Effector CD8-positive, alpha-beta T cell (primary cell): ENCODE measurements at places on chromosomes 12 and 14.

GRCh38 chr12:93838193-93838592, 161.0 kb downstream of the CRADD start:
- DNase-seq: no peak

DNA sequence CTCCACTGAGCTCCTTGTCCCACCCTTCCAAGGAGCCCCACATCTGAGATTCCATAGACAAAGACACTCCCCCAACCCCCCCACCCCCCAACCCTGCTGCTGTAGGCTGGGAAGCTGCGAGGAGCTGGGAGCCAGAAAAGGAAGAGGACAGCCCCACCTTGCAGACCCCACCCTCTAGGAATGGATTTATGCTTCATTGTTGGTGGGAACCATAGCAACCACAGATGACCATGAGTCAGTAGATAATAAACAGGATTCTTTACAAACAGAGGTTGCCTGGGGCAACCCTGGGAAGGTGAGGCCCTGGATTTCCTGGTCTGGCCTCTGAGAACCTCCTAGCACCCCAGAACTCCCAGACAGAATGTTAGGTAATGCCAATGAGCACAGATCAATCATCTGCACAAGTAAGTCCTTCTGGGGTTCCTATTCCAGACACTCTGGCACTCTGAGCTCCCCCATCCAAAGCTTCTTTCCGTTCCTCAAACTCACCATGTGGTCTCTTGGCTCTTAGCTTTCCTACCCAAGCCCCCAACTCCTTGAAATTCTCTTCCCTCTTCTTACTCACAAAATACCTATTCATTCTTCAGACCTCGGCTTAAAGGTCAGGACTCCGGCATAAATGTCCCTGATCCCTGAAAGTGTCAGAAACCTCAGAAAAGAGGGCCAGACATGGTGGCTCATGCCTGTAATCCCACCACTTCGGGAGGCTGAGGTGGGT, 15.2 kb upstream of the PLEKHG6 start:
- no peak for DNase-seq

DNA sequence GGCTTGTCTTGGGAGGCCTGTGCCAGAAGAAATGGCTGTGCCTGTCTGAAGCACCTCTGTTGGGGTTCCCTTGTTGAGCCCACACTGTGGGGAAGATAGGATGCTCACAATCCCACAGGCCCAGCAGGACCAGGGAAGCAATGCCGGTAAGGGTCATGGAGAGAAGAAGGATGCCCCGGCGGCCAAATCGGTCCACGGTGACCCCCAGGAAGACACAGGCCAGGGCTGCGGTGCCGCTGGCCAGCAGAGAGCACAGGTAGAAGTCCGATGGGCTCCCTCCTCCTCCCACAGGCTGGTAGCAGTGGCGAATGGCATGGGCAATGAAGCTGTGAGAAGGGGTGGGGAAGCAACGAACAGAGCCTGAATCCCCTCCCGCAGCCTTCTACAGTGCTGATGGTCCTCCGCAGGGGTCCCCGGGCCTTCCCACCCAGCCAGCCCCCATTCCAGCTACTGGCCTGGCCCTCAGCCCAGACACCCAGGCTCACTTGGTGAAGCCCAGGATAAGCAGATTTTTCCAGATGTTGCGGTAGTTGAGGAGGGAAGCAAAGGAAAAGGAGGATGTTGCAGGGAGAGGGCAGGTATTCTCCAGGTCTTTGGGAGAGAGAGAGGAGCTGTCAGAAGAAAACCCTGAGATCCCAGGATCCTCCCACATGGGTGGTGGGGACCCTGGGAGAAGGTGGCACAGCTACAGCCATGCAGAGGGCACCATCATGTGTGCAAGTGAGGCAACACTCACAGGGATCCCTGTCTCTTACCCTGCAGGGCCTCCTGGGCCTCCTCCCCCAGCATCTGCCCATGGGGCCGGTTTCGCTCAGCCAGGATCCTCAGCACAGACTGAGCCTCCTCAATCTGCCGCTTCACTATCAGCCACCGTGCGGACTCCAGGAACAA, 5.0 kb downstream of the SLC22A17 start:
- no peak for DNase-seq

DNA sequence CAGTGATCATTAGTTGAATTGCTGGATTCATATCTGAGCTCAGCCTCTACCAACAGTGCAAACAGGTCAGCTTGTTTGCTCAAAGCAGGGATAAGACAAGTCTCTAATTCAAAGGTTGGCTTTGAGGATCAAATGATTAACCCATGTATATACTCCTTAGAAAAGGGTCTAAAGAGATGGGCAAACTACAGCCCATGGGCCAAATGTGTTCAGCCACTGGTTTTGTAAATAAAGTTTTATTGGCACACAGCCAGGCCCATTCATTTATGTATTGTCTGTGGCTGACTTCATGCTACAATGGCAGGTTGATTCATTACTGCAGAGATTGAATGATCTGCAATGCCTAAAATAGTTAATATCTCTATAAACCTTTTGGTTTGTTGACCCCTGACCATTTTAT, 3.1 kb downstream of the SERPINA4 start:
- no peak for DNase-seq

DNA sequence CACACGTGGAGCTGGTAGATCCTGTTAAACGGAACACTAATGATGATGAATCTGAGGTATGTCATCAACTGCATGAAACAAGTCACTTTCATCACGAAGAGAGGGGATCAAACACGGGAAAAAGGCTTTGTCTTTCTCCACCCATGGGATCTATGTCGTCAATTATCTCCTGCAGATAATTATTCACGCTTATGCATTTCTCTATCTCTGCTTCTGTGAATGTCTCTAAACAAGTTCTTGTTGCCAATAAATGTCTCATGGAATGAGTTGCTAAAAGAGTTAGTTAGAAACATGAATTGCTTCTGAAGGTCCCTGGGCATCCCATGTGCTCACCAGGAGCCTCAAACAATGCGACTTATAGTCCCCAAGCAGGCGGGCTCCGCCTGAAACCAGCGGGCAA, 1228.2 kb upstream of the TMEM132C start:
- no peak for DNase-seq

GRCh38 chr14:100820957-100821356, 5.0 kb upstream of the MEG3 start:
- no peak for DNase-seq
